ENCODE measurements at places on chromosomes 1 and 21.

DNA sequence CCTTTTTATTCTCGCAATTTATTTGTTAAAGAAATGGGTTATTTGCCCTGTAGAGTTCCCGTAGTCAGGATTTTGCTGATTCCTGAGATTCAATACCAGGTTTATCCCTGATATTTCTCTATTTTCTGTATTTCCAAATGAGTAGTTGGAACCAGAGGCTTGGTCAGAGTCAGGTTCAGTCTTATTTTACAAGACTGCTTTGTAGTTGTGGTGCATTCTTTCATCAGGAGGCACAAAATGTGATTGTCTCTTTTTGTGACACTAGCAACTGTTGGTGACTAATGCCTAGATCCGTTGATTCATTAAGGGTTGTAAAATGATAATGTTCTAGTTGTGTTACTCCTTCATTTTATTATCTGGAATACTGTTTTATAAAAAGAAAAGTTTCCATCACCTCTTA is 95.5 kb upstream of the TPTE start:
- DNase-seq = no peak

GRCh38 chr21:26800001-26800400 is 45.2 kb downstream of the ADAMTS1 start:
- no peak for DNase-seq

DNA sequence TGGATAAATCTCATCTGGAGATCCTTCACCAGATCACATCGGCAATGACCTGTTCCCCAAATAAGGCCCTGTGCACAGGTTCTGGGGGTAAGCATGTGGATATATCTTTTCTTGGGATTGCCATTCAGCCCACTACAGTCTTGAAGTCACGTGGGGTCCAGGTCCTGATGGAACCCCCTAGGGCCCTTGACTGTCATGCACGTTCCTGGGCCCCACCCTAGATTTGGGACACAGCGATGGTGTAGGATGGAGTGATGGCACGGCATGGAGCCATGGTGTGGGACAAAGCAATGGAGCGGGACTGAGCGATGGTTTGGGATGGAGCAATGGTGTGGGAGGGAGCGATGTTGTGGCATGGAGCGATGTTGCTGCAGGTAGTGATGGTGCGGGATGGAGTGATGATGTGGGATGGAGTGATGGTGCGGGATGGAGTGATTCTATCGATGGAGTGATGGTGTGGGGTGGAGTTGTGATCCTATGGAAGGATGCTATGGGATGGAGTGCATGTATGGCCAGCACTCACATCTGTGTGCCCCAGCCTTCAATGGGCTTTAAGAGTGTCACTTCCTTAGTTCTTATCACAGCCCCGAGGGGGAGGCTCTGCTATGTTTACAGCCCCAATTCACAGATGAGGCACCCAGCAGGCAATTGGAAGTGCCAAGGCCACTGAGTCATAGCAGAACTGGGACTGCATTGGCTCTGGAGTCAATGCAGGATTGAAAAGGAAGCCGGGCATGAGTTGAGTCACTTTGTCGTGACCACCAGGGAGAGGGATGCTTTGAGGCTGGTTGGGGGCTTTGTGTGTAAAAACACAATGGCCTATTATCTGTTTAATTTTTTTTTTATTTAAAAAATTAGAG is 97.0 kb upstream of the C1orf174 start:
- DNase-seq = no peak

DNA sequence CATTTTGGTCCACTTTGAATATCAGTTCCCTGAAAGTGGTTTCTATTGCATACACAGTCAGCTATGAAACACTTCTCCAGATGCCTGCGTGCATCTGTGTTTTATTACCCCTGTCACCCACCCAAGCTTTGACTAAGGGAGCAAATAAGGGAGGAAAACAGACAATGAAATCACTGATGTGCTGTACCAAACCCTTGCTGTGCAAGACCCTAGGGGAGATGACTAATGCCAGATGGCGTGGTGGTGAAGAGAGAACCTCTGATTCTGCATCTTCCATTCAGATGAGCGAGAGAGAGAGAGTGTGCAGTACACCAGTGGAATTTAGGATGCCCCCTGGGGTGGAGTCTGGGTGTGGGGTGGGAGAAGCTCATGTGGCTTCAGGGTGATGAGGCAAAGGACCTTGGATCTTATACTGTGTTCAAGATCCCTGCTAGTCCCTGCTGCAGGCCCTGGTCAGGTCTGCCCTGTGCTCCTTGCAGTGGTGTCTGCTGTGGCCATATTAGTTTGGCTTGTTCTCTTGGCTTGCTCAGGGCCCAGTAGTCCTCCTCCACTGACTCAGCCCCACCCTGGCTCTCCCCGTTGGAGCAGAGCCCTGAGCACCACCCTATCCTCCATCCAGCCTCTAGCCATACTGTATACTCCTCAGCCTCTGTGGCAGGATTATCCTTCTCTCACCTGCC is 18.5 kb downstream of the CLCA1 start:
- no peak for DNase-seq

DNA sequence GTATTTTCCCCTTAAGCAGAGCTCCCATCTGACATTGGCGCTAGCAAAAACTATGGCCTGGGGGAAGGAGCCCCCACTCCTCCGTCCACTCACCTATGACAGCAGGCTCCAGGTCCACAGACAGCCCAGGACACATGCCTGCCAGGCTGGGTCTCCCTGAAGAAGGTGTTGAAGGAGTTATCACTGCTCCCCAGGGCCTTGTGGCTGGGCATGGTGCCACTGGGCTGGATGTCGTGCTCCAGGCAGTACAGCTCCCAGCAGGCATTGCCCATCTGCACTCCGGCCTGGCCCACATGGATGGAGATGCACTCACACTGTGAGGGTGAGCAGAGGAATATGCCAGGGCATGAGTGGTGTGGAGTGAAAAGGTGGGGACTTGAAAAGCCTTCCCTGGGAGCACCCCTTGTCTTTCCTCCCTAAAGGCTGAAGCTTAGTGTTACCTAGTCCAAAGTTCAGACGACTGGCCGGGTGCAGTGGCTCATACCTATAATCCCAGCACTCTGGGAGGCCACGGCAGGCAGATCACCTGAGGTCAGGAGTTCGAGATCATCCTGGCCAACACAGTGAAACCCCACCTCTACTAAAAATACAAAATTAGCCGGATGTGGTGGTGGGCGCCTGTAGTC is 30.0 kb downstream of the RABIF start:
- no peak for DNase-seq

- no peak for DNase-seq
Measured at GRCh38 chr1:56921479-56921878, 44.3 kb downstream of the C8B start.

DNA sequence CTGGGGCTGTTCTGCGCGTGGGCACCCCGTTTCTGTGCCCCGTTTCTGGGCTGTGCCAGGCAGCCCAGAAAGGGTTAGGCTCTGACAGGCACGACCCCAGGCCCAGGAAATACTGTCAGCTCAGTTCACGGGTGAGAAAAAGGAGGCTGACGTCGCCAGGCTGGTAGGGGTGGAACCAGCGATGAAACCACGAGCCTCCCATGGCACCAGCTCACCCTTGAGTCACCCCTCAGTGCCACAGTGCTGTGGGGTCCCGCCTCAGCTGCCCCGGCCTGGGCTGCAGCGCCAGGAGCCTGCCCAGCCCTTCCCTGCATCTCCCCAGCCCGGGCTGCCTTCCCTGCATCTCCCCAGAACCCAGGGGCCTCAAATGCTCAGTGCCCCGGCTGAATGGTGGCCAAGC is 11.5 kb downstream of the MEGF6 start:
- DNase-seq = no peak

DNA sequence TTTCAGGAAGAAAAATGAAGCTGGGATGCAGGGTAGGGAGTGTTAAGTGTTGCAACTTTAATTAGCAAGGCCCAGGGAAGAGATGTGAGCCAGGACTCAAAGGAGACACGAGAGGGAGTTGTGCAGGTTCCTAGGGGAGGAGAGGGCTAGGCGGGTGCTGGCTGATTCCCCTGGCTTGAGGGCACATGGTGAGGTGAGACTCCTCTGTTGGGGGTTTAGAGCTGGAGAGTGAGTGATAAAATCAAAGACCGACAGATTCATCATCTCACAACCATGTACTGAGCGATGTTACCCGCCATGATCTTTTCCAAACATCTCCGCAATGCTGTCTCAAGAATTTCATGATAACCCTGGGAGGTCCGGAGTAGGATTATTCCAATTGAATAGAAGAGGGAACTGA is 161.8 kb upstream of the CSF3R start:
- DNase-seq = no peak

DNA sequence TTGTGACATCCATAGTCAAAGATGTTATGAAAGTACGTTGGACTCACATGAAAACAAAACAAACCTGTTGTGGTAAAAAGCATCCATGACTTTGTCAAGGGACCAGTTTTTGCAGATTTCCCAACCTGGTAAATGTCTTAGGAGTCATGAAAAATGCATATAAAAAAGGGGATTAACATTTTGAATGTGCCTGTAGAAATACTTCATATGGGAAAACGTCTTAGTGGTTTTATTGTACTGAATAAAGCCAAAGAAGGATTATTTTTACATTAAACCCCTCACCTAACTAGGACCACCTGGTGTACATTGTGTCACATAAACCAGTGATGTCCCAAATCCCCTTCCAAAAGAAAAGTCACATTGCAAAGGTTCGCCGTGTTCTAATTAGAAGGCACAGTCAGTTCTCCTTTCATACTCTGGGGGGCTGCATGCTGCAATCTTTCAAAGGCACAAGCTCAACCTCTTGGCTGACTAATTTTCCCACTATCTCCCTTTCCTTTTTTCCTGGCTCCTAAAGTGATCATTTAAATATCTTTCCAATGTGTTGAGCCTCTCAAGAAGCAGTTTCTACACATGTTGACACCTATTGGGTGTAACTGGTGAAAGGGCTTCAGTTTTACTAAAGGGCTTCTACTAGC is 119.8 kb upstream of the SPAG17 start:
- DNase-seq = no peak

DNA sequence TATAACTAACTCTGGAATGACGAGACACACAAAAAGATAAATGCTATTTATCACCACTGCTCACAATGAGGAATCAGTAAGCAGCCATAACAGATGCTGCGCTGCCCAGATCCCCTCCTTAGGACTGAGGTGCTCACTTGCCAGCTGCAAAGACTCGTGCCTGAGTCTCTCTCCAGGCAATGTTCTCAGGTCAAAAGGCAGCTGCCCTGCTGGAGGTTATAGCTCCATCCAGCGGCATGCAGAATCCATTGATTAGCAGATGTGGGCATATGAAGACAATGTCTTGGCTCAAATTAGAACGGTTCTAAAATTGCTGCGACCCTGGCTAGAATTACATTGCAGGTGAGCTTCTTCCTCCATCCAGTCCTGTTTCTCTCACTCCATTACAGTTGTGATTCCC is 328.2 kb upstream of the CHRM3 start:
- DNase-seq = no peak

DNA sequence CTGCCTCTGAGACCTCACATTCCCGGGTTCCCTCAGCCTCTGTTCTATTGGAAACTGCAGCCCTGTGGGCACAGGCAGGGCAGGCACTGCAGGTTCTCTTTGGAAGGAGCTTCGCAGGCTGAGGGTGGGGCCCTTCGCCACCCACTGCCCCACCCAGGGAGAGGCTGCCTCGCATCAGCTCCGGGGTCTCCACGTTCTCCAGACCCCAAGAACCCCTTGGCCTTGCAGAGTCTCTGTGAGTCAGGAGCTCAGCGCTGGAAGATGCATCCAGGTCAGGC is 8.6 kb upstream of the C1orf159 start:
- DNase-seq = no peak

DNA sequence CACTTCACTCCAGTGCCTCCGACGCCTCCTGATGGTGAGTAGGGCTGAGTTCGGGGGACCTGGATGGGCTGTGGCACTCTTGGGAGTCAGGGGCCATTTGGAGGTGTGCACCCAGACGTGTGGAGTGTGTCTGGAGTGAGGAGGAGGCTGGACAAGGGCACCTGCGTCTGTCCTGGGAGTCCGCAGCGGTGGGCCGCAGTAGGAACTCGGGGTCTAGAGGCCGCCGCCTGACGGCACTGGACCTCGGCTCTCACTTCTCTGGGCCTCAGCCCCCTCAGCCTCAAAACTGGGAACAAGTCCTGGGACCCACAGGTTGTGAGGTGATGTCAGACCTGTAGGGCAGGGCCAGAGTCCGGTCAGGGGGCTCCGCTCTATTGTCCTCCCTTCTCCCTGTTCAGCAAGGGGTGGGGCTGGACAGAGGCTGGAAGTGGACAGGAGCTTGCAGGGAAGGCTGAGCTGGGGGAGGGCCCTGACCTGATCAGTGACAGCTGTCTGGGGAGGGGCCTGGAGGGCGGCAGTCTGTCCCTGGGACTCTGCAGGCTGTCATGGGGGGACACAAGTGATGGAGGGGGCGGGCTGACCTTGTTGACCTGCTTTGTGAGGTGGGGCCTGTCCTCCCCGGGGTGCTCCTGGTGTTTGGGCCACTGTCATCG is 15.5 kb downstream of the AGRN start:
- no peak for DNase-seq

GRCh38 chr1:150397392-150398032 is 33.6 kb downstream of the RPRD2 start:
- no peak for DNase-seq

DNA sequence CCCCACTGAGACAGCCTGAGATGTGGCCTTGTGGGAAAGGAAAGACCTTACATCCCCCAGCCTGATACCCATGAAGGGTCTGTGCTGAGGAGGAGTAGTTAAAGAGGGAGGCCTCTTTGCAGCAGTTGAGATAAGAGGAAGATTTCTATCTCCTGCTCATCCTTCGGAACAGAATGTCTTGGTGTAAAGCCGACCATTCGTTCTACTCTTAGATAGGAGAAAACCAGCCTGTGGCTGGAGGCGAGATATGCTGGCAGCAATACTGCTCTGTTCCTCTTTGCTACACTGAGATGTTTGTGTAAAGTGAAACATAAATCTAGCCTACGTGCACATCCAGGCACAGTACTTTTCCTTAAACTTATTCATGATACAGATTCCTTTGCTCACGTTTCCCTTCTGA is 1.5 kb upstream of the CCDC27 start:
- no peak for DNase-seq

GRCh38 chr1:219744652-219745469 is 132.0 kb upstream of the ZC3H11B start:
- no peak for DNase-seq

- no peak for DNase-seq
Measured at GRCh38 chr1:190243056-190243455, 234.6 kb downstream of the BRINP3 start.

DNA sequence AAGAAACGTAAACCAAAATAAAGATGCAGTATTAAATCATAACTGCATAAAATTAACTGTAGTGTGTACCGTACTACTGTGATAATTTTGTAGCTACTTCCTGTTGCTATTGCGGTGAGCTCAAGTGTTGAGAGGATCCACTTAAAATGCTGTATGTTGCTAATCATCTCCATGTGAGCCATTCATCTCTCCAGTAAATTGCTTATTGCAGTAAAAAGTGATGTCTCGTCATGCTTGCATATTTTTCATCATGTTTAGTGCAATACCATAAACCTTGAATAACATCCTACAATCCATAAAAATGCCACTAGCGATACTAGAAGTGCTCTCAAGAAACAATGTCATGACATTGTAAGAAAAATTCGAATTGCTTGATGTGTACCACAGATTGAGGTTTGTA is 66.3 kb downstream of the RAVER2 start:
- no peak for DNase-seq

- DNase-seq = no peak
Measured at GRCh38 chr1:234932511-234933430, 195.9 kb downstream of the TOMM20 start.
